ENCODE measurements at places on chromosomes 3 and 15.

DNA sequence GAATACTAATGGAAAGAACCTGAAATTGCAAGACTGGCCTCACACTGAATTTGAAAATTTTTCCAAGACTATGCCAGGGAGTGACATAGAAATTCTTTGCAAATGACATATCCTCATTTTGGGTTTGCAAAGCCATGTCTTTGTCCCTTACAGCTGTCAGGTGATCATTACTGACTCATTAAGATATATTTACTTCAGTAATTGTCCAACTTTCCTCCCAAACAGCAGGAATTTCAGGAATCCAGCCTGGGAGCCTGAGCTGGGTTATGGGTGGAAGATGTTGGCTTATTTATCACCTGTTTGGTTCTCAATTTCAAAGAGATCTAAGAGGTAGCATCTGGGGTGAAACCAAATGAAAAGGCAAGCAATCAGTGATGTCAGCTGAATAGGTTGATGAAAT, 111.6 kb upstream of the ACP3 start:
- DNase-seq, result no peak

GRCh38 chr15:92930054-92930621, 30.0 kb downstream of the CHD2 start:
- no peak for DNase-seq

DNA sequence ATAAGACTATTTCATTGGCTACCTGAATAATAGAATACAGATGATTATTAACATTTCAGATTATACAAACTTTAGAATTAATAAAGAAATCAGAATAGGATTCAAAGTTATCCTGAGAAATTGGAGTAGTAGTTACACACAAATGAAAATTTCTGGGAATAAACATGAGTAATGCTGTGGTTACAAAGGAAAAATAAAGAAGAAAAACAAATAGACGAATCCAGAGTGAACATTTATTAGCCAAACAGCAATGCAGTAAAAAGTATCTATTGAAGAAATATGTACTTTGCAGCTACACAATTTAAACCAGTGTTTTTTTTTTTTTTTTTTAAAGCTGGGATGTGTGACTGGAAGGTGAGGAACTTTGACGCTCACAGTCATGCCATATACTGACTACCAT, 1159.2 kb downstream of the TUSC7 start:
- DNase-seq, result no peak

DNA sequence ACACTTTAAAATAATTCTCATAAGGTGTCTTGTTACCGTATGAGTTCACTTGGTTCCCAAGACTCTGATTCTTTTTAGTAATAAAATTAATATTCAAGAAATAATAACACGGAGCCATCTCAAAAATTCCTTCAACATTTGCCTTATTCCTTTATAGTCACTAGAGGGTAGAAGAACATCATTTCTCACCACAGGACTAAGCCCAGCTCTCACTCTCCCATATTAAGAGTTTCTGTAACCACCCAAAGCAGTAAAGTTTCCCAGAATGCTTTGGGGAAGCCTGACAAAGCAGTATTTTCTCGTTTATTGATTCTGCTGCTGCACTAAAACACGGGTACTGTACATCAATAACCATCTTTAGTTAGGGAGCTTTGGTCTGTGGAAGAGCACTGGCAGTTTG, 114.9 kb downstream of the MCTP2 start:
- no peak for DNase-seq

- no peak for DNase-seq
Measured at GRCh38 chr3:120640231-120640630, 41.8 kb downstream of the HGD start.

DNA sequence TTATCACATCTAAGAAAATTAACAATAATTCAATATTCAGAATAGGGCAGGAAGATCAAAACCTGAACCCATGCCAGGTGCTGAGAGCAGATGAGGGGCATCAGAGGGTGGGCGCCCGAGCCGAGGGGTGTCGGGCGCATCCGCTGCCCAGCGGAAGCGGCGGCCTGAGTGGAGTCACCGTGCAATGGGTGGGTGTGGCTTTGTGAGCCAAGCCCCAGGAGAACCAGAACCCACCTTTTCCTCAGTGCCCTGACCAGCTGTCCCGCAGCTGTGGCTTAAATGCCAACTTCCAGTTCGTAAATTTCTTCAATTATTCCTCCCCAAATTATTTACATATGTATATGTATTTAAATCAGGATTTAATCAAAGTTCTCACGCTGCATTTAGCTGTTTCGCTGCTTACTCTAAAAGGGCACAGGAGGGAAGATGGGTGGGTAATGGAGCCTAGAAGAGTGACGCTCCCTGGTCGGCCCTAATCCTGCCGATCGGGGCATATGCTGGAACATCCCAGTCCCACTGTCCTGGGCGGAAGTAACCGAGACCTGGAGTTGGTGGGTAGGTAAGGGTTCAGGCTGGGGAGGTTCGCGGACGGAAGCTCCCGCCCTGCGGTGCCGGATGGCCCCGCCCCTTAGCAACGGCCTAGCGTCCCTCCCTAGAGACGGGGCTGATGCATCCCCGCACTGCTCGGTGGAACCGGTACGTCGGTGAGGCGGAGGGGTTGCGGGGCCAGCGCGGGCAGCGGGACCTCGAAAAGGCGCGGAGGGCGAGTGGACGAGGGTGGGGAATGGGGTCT, 1.3 kb downstream of the DNAH1 start:
- peak; percentile 61 for DNase-seq

GRCh38 chr3:97937205-97937604, 35.0 kb downstream of the RIOX2 start:
- DNase-seq, result no peak

- no peak for DNase-seq
Measured at GRCh38 chr3:128006061-128007032, 45.9 kb upstream of the SEC61A1 start.

- DNase-seq, result peak; percentile 5
Measured at GRCh38 chr3:31695280-31696008, 162.7 kb downstream of the STT3B start.

DNA sequence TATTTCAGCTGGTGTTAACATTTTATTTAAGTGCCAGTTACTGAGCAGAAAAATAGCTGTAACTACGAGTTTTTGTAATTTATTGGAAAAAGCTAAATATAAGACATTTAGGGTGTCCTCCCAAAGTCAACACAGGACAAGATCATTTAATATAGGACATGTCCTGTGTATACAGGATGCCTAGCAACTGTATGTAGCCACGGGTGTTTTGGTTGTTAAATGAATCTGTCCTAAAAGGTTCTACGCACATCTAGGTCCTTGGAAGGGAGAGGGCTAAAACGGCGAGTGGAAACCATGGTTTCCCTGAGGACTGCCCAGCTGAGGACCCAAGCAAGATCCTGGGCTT, 565 bp upstream of the ZNF621 start:
- no peak for DNase-seq

- no peak for DNase-seq
Measured at GRCh38 chr3:189001559-189001958, 170.2 kb upstream of the TPRG1 start.

GRCh38 chr3:64093825-64094712, 70.8 kb upstream of the PSMD6 start:
- no peak for DNase-seq

- DNase-seq, result no peak
Measured at GRCh38 chr3:196193133-196193735, 18.0 kb downstream of the ZDHHC19 start.

GRCh38 chr3:32443478-32443877, 51.8 kb downstream of the CMTM7 start:
- no peak for DNase-seq

DNA sequence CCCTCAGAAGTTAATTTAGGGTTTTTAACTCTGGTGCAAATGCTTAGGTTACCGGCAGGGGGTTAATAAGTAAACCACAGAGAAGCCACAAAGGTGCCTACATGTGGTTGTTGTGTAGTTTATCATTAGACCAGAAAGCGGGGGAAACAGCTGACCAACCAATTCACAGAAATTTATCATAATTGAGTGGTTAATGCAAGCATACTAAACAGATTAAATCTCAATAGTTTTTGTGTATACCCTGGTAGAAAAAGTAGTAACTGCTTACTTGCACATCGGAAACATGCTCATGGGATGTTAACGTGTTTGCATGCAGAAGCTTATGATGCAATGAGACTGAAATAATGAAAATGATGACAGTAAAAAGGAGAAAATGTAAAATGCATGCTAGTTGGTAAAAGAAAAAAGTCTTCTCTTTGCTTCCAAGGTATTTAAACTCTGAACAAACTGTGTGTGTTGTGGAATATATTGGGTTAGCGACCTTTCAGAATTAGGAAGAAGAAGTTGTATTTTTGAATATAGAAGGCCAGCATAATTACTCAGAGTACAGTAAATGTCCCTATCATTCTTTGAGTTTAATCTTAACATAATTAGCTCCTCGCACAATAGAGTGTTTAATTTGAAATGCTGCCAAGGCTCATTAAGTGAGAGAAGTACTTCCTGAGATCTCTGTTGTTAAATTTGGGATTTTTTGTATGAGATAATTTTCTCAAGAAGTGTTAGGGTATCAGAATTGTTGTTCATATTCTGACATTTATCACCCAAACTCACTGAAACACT, 316.2 kb downstream of the PTPRG start:
- no peak for DNase-seq

- DNase-seq, result no peak
Measured at GRCh38 chr3:166274351-166275023, 437.3 kb upstream of the BCHE start.

DNA sequence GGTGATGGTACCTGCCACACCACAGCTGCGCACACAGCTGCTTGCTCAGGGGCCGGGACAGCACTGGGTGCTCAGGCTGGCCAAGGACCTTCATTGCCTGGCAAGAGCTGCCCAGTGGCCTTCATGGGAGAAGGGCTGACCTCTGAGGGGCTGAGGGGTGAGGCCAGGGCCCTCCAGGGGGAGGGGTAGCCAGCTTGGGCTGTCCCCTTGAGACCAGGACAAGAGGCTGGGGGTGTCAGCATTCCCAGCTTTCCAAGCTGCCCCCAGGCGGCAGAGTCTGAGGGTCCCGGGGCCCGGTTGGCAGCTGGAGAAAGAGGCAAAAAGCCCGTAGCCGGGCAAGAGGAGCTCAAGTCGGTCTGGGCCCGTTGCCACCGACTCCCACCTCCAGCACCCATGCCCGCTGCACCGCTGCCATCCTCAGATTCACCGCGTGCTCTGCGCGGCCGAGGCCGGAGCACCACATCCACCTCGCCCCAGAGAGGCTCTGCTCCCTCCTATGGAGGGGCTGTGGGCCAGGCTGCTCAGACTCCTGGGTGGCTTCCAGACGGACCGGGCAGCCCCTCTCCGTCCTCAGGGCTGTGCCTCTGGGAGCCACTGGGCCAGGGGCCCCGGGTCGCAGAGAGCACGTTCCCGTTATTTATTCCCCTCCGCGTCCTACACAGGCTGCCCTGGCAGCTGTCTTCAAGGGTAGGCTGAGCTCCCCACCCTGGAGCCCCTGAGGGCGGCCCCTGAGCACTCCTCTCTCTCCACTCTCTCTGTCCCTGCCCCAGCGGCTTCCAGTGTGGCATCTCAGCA, 51.5 kb downstream of the PLXNA1 start:
- DNase-seq, result no peak

- no peak for DNase-seq
Measured at GRCh38 chr15:68658151-68658550, 79.4 kb downstream of the CORO2B start.

DNA sequence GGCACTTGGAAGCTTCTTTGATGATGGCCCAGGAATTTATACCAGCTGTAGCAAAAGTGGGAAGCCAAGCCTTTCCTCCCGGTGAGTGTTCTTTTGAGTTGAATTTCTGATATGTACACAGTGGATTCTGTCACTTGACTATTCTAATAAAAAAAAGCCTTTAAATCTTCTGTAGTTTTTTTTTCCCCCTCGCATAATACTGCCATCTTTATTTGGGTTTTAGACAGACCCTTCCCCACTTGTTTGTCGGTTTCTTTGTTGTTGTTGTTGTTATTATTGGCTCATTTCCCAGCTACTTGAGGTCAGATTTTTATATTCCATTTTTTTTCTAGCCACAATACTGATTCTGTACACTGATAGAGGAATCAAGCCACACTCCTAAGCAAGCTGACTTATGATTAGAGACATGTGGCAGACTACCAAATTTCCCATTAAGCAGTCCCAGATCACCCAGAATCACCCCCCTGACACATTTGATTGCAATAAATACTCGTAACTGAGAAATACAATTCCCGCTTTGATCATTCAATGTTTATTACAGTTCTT, 122.4 kb upstream of the IL12A start:
- DNase-seq, result no peak

DNA sequence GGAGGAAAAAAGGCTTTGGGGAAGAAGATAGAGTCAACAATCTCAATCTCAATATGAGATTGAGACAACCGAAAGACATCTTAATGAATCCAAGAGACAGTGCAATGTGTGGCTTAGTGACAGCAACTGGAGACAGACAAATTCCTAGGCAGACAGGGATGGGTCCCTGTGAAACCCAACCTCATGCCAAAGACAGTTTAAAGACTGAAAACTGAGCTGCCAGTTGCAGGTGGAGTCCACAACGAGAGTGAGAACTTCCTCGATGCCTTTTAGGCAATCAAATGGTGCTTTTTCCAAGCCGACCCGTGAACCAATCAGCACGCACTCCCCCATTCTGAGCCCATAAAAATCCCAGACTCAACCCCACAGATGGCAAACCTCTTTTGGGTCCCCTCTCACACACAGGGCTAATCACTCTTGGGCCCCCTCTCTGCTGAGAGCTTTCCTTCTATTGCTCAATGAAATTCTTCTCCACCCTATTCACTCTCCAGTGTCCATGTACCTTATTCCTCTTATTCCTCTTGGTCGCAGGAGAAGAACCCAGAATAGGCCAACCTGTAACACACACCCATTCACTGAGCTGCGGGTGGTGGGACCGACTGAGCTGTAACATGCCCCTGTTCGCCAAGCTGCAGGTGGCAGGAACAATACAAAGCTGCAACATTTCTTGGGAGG, 34.8 kb downstream of the ZMAT3 start:
- DNase-seq, result no peak

- DNase-seq, result no peak
Measured at GRCh38 chr3:33658621-33658990, 59.4 kb downstream of the CLASP2 start.

DNA sequence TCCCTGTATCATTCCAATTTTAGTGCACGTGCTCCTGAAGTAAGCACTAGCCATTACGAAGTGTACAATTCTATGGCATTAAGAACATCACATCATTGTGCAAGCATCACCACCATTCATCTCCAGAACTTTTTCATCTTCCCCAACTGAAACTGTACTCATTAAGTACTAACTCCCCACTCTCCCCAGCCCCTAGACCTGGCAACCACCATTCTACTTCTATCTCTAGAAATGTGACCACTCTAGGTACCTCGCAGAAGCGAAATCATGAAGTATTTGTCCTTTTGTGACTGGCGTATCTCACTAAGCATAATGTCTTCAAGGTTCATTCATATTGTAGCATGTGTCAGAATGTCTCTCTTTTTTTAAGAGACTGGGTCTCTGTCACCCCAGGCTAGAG, 11.4 kb downstream of the PPP1R2 start:
- DNase-seq, result no peak

- DNase-seq, result no peak
Measured at GRCh38 chr3:43161684-43162229, 55.9 kb upstream of the POMGNT2 start.
